Psoas muscle (tissue), 8 donors: ENCODE measurements at places on chromosomes 13 and 19. TPM values are rescaled to one million over a fixed set of nuclear protein-coding genes. Genes with fewer than 3 reads are reported as not detected.

Gene DPP9
- total RNA-seq, result 90.3 TPM

Gene MRPS12
- total RNA-seq, result 39.2 TPM

GRCh38 chr13:72113076-72113475, 246.1 kb upstream of the DACH1 start:
- no peak for DNase-seq

Gene TPTE2
- total RNA-seq, result not detected

Gene TMPRSS9
- total RNA-seq, result 0.17 TPM
